ENCODE measurements at places on chromosomes 1 and 21.
A peak's percentile ranks its signal among the peaks of the same experiment; 100 is the strongest.

GRCh38 chr1:33180911-33181890 lies 642 bp downstream of the TRIM62 start:
- DNase-seq, result no peak

DNA sequence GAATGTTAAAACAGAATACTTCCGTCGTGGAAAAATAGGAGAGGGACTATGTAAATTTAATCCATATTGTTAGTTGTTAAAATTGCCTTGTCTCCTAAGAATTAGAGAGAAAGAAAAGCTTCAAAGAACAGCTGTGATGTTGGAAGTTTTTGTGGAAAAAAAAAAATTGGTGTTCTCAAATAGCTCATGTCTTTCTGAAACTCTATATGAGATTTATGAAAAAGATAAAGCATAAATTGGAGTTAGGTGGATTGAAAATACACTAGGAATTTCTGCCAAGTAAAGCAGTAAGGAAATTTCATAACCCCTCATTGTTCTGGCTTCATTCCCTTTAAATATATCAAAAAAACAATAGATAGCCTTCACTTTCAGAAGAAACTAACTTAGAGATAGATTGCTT lies 274.0 kb upstream of the ADAMTS5 start:
- DNase-seq, result no peak

- DNase-seq, result peak; percentile 50
Measured at GRCh38 chr1:204511366-204511765, 4.8 kb upstream of the MDM4 start.

GRCh38 chr1:229716069-229716468 lies 90.0 kb downstream of the URB2 start:
- DNase-seq, result no peak

GRCh38 chr1:192061556-192061955 lies 96.7 kb upstream of the RGS18 start:
- DNase-seq, result no peak

- no peak for DNase-seq
Measured at GRCh38 chr1:110200666-110201065, 9.4 kb upstream of the KCNC4 start.

DNA sequence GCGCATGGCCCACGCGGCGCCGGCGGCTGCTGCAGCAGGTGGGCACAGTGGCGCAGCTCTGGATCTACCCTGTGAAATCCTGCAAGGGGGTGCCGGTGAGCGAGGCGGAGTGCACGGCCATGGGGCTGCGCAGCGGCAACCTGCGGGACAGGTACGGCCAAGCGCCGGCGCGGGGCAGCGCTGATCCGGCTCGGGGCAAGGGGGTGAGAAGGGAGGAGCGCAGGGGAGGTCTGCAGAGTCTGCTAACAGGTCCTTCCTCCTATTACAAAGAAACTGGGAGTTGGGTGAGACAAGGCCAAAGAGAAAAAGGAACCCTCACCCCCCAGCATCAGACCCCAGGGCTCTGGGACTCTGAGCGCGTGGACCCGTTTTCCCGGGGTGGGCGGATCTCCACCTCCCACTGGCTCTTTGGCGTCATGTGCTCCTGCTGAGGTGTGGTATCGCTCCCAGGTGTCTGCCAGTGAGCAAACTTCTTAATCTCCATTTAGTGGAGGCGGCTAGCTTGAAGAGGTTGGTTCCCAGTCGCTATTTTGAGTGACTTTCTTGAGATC lies 431 bp downstream of the MTARC1 start:
- DNase-seq, result no peak

DNA sequence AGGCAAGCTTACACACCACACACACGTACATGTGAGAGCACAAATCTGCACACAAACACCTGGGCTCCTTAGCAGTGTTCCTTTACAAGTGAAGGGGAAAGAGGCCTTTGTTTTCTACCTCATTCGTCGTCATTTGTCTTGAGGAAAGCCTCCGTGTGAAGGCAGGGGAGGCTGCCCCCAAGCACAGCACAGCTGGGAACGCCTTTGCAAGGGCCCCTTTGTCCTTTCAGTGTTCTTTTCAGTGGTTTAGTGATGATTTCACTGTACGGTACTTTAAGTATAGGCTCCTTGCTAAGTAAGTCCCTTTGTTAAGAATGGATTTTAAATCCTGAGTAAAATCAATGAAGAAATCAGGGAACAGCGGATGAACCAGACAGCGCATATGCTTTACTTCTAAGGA lies 94.1 kb downstream of the PGBD5 start:
- no peak for DNase-seq

- DNase-seq, result no peak
Measured at GRCh38 chr21:46554431-46555224, 50.3 kb downstream of the S100B start.

DNA sequence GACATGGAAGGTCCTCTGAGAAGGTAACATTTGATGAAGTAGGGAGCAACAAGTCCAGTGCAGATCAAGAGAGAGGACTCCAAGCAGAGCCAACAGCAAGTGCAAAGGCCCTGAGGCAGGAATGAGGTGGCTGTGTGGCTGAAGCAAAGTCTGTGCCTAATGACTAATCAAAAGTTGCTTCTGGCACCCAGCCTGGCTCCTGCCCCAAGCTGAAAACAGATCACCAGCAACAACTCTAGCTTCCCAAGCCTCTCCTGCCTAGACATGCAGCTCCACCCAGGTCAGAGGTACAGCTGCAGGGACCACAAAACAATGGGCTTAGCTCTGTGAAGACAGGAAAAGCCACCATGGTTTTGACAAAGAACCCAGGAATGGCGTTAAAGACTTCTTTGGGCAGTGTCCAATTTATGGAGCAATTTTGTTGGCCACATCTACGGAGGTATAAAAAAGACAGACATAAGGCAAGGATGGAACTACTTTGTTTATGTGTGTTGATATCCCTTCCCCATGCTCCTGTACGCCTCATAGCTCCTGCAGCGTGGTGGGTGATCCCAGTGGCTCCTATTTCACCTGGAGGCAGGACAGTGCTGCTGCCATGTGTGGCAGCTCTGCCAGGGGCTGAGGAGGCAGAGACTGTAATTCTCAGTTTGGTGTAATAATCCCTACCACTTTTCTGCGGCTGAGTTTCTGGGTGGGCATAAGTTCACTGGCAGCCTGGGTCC lies 26.4 kb upstream of the IGSF3 start:
- no peak for DNase-seq

DNA sequence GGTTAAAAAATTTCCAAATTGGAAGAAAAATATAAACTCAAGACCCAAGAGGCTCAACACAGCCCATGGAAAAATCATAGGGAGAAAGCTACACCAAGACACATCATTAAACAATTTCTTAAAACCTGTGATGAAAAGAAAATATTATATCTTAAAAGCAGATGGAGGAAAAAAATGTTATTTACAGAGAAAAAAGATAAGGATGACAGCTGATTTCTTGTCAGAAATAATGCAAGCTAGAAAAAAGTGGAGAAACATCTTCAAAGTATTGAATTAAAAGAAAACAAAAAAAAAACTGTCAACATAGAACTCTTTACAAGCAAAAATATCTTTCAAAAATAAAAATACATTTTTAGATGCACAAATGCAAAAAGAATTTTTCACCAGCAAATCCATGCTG lies 930.5 kb downstream of the ADGRL2 start:
- DNase-seq, result no peak

- DNase-seq, result no peak
Measured at GRCh38 chr21:29232530-29233255, 66.0 kb upstream of the BACH1 start.

- DNase-seq, result no peak
Measured at GRCh38 chr1:45071567-45071966, 59.5 kb downstream of the UROD start.

- DNase-seq, result no peak
Measured at GRCh38 chr1:109722908-109723691, 11.0 kb downstream of the GSTM5 start.

- no peak for DNase-seq
Measured at GRCh38 chr1:159152031-159152430, 19.4 kb upstream of the CADM3 start.

- no peak for DNase-seq
Measured at GRCh38 chr1:71916894-71917293, 365.4 kb downstream of the NEGR1 start.

- DNase-seq, result no peak
Measured at GRCh38 chr1:154611150-154611862, 3.3 kb upstream of the ADAR start.

DNA sequence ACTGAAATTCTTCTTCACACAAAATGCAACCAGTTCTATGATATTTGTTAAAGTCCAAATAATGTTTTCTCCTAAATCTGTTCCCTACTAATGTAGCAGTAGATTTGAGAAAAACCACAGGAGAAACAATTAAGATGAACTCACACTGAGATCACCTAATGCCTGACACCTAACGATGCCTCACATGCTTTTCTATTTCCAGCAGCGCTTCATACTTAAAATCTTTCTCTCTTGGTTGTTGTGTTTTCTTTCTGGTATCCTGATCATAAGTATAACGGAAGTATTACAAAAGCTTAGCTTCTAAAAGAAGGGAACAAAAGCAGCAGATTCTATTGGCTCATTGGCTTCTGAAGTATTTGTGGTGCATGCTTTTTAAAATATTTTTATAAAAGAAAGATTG lies 267.2 kb upstream of the SGIP1 start:
- no peak for DNase-seq

DNA sequence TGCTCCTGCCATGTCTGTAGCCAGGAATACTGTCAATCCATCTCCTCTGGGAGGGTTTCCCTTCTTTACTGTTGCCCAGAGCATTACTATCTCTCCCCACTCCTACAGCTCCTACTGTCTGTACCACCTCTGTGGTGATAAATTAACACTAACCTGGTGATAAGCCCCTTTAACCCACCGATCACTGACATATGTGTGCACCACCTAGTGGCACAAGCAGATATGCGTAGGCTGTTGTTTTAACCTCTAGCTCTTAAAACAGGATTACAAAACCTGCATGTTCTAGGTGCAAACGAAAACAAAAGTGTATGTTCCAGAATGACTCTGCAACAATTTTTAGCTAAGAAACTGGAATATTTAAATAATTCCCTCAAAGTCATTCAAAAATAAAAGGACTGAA lies 93.9 kb upstream of the BEND5 start:
- no peak for DNase-seq

DNA sequence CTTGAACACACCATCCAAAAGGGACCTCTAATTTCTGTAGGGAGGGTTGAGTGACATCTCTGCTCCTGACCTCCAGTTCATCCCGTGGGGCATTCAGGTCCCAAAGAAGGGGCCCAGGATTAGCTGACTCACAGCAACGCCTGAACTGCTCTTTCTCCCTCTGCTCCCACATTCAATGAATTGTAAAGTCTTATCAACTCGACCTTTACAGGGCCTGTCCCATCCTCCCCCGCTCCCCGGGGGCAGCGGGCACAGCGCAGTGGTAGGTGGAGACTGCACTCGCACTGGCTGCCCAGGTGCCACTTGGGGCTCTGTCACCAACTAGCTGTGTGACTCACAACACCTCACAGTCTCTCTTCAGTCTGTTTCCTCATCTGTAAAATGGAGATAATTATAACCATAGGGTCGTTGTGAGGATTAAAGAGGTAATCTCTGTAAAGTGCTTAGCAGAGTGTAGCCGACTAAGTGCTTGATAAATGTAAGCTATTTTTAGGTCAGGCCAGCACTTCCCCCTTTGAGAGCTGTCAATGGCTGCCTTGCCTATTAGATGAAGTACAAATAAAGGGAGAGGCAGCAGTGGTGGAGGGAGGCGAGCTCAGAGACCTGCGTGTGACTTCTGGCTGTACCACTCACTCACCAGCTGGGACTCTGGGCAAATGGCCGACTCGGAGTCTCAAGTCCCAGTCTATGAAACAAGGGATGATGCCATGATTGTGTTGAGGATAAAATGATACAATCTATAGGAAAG lies 637 bp upstream of the MYBPHL start:
- peak; percentile 24 for DNase-seq

DNA sequence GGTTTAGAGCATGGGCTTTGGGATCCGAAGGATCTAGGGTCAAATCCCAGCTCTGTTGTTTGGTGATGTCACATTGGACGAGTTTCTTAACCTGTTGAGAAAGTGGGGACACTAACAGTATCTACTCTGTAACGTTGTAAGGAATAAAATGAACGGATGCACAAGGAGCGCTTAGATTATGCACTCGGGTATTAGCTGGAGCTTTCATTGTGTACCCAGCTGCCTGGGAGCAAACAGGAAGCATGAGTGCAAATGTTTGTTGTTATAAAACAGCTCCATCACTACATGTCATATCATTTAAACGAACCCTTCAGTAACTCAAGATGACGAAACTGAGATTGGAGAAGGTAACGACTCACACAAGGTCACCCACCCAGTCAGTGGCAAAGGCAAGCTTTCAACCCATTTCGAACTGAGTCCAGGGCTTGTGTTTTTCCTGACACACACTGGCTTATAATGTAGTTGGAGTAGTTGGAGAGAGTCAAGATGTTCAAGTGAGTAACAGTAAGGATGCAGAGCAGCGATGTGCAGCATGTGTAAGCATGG lies 16.2 kb upstream of the SLC6A17 start:
- DNase-seq, result no peak

DNA sequence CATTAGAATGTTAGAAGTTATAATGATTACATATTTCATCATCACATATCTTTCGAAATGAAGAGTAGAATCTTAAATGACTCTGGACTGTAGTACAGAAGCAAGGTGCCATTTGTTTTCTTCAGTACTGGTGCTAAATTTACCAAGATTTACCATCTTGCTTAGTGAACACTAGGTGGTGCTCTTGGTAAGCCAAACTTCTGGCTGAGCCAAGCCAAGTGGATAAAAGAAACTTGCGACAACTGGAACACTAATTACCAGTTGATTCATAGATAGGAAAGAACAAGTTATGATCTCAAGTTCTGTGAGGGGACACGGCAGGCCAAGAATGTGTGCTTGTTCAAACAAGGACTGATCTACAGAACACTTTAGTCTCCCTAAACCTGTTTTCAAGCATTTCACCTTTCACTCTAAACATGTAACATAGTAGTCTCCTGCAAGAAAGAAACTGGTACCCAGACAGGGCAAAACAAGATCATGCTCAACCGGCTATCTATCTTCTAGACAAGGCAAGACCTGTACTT lies 19.8 kb downstream of the SPRTN start:
- peak; percentile 39 for DNase-seq

DNA sequence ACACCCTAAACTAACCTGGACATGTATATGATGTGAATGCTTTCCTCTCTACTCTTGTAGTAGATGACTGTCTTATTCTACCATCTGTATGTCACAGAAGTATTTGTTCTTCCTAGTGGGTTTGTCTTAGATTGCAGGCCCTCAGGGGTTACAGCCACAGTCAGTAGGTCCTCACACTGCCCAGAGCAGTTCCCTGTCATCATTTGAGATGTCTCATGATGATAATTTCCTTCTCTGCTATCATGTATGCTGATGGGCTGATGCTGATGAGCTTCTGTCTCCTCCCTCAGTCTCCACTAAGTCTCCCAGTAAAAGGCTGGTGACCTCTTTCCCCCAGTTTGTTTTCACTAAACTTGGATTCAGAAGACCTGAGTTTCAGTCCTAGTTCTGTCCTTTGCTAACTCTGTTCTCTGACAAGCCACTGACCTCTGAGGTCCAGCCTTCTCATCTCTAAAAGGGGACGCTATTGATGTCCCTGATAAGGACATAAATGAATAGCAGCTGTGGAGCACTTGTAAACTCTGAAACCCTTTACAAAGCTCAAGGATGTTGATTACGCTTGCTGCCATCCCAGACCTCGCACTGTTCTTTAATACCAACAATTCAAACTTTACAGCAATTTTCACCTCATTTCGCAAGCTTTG lies 3.1 kb upstream of the ETV3 start:
- no peak for DNase-seq

GRCh38 chr21:37667380-37667779 lies 248.9 kb downstream of the KCNJ6 start:
- no peak for DNase-seq

All from CD4-positive, alpha-beta T cell treated with Interleukin-15 for 1 hour (primary cell).